ENCODE measurements at places on chromosomes 2 and 18.

GRCh38 chr2:50674876-50675275 lies 357.1 kb downstream of the NRXN1 start:
- DNase-seq = no peak

- DNase-seq = no peak
These were observed 25.8 kb downstream of the CASP10 start for GRCh38 chr2:201208563-201209252.

DNA sequence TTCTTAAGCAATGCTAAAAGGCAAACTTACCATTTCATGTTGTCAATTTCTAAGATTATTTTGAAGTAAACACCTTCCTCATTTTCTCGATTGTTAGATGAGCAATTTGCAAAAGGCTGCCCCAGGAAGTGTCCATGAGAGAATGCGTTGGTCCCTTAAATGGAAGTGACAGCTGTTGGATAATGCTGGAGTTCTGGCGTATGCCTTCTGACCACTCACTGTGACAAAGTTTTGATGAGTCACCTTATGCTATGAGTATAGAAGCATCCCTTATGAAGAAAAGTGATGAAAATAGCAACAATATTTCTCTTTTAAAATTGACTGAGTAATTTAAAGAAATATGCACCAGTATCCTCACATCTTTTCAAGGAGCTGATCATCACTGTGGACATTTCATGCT lies 1497.5 kb downstream of the DPP10 start:
- DNase-seq = no peak

- no peak for DNase-seq
These were observed 161.9 kb upstream of the RASGRP3 start for GRCh38 chr2:33314541-33314940.

GRCh38 chr2:225270861-225271260 lies 128.6 kb upstream of the NYAP2 start:
- DNase-seq = no peak

GRCh38 chr2:115369400-115369799 lies 927.0 kb downstream of the DPP10 start:
- no peak for DNase-seq

DNA sequence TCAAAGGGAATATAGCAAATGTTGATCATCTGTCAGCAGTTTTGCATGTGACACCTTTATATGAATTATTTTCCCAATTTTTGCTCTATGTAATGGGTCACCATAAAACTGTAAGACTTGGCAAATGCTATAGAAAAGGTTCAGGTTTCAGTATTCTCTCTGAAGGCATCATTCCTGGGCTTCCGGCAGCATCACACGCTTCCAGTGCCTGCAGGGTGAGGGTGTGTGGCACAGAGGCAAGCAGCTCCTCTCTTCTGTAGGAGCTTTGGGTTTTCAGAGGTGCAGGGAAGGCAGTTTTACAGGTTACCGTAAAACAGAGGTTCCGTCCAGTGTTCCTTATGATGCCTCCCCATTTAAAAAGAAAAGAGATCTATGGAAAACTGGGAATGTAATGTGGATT lies 18.8 kb downstream of the COA5 start:
- no peak for DNase-seq

- DNase-seq = no peak
These were observed 337.7 kb downstream of the MEIS1 start for GRCh38 chr2:66772618-66773017.

DNA sequence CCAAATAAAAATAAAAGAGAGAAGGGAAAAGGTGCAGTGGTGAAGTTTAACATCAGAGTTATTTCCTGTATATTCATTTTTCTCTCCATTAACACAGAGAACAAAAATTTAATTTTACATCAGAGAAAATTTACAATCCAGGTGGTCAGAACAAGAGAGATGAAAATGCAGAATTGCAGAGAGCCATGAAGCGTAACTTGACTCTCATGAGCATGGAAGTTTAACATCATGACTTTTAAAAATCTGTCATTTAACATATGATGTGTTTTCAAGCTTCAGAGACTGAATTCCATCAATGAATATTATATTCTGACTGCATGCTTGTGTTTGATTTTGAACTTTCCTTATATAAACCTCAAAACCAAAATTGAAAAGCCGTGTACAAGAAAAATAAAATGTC lies 79.3 kb upstream of the ZNF397 start:
- no peak for DNase-seq

DNA sequence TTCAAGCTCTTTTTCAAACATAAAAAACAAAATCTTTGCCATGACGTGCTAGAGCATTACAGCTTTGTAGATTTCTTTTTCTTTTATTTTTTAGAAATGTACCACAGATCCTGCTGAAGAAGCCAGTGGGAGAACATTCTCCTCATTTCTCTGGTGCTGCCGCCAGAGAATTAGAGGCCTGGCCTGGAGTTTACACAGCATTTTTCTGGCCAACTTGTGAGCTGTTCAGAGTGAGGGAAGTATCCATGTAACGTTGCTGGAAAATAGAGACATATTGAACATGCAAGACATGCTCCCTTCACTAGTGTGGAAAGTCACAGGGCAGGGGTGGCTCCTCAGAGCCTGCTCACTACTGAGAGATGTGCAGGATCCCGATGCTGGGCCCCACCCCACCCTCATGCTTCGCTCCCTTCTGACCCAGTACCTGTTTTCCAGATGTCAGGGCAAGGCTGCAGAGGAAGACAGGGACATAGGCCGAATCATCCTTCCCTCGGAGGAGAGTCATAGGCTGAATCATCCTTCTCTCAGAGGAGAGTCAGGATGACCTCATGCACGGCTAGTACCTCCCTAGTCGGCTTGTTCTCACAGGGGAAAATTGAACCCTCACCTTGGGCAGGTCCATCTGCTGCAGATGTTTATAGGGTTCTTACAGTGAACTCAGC lies 298.5 kb downstream of the INSIG2 start:
- no peak for DNase-seq

DNA sequence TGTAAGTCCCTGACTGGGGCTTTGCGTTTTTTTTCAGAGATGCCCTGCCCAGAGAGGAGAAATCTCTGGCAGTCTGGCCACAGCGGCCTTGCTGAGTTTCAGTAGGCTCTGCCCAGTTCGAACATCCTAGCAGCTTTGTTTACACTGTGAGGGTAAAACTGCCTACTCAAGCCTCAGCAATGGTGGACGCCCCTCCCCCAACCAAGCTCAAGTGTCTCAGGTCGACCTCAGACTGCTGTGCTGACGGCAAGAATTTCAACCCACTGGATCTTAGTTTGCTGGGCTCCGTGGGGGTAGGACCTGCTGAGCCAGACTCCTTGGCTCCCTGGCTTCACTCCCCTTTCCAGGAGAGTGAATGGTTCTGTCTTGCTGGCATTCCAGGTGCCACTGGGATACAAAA lies 31.7 kb downstream of the L3MBTL4 start:
- no peak for DNase-seq

- DNase-seq = peak; percentile 44
These were observed 61.7 kb downstream of the ZCCHC2 start for GRCh38 chr18:62584241-62585120.

GRCh38 chr2:169362118-169362893 lies at the start of gene LRP2:
TSS of gene LRP2 (minus strand) at chr2:169362534. CDS start at chr2:169362399, 135 bp downstream.
- no peak for DNase-seq

- DNase-seq = no peak
These were observed 84.8 kb downstream of the CCBE1 start for GRCh38 chr18:59612381-59612780.

DNA sequence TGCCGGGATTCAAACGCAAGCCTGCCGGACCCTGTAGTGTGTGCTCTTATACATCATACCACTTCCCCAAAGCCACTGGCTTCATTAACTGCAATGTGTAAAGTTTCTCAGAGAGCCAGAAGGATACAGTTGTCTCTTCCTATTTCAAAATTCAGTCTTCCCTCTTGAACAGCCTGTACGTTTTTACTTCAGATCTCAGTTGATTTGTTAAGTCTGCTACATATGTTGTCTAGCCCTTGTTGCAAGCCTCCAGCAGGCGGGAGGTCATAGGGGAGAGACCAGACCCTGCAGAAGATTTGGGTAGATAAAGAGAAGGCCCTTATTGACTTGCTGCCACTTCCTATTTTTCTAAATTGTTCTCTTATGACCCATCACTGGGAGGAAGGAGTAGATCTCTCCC lies 56.2 kb downstream of the ARHGEF33 start:
- no peak for DNase-seq

- DNase-seq = no peak
These were observed 35.5 kb upstream of the RPL37A start for GRCh38 chr2:216463148-216463547.

GRCh38 chr18:48607056-48607984 lies 68.5 kb downstream of the CTIF start:
- no peak for DNase-seq

DNA sequence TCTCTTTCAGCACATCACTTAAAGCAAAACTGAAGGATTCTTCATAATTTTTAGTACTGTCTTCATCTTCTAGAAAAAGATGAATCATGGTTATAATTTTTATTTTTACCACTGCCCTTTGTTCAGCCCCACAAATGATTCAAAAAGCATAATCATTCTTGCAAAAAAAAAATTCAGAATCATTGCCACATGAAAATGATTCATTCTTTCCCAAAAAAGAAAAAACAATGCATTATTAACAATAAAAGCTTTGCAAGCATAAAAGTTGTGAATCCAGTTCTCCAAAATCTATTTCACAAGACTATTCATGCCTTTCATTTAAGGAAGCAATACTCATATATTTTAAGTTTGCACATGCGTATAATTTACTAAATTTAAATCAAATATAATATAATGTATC lies 204.8 kb downstream of the RBM43 start:
- DNase-seq = no peak

GRCh38 chr2:9251154-9252001 lies 44.8 kb downstream of the ASAP2 start:
- DNase-seq = no peak

DNA sequence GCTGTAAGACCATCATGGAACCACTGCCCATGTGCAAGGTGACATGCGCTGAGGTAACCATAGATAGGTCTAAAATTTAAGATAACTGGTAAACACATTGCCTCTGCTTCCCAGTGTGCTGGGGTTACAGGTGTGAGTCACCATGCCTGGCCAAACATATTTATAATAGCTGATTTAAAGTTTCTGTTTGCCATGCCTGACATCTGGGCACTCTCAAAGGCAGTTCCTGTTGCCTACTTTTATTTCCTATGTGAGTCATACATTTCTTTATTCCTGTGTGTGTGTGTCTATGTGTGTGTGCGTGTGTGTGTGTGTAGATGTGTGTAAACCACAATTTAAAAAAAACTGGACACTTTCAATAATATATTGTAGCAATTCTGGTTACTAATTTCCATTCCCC lies 415.2 kb upstream of the NETO1 start:
- DNase-seq = no peak

- no peak for DNase-seq
These were observed 29.9 kb downstream of the ZEB2 start for GRCh38 chr2:144490017-144490416.

DNA sequence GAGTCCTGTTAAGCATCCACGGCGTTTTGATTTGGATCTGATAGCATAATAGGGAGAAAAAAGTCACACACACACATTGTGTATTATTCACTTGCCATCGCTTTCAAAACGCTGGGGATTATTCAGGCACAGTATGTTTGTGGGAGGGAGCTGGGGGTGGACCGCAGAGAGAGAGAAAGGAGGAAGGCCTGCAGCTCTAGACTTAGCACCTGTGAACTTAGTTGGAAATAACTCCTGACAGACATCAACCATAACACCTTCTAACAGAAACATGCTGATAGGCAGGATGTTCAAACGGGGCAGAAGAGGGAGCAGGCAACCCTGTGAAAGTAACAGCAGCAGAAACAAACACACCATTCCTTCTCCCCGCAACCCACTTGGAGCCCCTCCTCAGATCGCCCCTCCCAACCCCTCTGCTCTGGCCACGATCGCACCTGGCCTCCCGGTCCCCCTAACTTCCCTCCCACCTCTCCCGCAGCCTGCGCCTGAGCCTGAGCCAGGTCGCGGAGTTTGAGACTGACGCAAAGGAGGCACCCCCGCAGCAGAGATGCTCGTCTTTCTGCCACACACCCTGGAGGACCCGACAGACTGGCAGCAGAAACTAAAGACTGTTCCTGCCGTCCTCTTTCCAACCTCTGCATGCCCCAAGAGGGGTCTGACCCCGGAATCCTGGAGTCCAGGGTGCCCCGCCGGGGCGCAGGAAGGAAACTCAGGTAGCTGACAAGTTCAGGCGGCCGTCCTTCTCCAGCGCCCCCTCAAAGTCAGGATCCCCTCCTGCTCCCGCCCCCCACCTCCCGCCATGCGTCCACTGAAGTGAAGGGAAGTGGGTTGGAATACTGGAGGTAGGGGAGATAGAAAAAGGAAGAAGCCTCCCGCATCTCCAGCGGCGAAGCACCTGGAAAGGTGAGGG lies 738 bp downstream of the CHST9 start:
- no peak for DNase-seq

- no peak for DNase-seq
These were observed 654.9 kb downstream of the ADCYAP1 start for GRCh38 chr18:1559563-1559962.

DNA sequence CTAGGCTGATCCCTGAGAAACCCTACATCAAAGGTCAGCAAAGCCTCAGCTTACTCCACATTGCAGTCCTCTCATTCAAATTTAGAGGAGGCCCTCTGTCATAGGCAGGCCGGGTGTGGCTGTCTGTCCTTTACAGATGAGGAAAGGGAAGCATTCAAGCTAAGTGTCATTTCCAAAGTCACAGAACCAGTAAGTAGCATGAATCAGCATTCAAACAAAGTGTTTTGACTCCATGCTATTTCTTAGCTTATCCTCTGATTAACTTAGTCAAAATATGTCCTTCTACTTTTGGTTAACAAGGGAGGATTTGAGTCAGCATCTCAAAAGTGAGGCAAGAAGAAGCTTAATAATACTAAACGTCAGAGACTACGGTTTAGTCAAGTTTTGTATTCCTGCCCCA lies 409.0 kb upstream of the POU3F3 start:
- no peak for DNase-seq

- DNase-seq = no peak
These were observed 38.3 kb downstream of the ST3GAL5 start for GRCh38 chr2:85850451-85850850.

DNA sequence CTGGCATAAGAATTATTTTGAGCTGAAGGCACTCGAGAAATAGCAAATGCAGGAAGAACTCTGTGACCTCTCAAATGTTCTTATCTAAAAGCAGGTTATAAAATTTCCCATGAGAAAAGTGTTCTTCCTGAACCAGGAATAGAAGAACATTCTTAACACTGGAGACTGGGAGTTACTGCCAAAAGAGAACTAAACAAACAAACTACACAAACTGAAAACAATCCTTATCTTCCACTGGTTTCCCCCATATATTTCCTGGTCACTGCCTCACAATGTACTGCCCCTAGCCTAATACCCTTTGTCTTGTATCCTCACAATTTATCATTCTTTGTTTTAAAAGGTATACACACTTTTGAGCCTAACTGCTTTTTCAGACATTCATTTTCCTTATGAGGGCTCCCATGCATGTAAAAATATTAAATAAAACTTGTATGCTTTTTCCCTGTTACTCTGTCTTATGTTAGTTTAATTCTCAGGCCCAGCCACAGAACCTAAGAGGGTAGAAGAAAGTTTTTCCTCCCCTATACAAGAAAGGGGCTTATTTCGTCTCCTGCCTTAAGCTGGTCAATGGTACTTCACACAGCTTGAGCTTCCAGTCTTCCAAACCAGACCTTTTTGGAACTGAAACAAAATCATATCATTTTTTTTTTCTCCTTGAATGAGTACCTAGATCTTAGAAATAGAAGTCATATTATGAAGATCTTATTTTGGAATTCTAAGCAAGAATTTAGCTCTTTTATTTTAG lies 110.6 kb downstream of the MSTN start:
- DNase-seq = no peak
